8988T (cell line): ENCODE measurements at places on chromosomes 1 and 21.

- DNase-seq = no peak
These were observed 17.1 kb upstream of the PRRC2C start for GRCh38 chr1:171468120-171468750.

GRCh38 chr1:35568975-35569395, 4.1 kb upstream of the TFAP2E start:
- peak; percentile 78 for DNase-seq

DNA sequence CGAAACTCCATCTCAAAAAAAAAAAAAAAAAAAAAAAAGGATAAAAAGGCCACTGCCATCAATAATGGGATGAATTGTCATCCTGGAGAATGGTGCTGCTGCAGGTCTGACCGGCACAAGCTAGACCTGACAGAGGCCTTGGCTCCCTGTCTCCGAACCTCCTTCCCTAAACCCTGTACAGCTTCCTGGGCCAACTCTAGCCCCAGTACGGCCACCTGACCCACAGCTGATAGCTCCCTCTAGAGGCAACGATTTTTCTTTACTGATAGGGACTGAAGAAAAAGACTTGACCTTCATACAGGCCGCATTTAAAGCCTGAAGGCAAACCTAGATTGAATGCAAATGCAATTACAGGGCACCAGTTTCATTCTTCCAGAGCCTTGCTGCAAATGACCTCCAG, 30.7 kb downstream of the NOL9 start:
- DNase-seq = no peak

DNA sequence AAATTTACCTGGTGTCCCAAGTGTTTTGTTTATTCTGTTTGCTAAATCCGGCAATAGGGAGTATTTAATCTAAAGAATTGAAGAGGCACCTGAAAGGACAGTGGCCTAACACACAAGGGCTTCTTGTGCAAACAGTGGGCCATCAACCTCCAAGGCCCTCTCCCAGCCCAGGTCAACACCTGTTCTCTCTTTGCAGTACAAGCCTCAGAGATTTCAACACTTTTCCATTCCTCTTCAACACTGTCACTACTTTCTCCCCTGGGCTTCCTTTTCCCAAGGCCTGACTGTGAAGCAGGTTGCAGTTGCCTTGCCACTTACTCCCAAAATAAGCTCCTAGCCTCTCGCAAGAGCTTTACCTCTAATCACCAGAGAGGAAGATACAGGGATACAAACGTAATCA, 3.2 kb upstream of the SNAPIN start:
- DNase-seq = no peak

GRCh38 chr1:231355171-231355570, 17.1 kb downstream of the SPRTN start:
- DNase-seq = no peak

- no peak for DNase-seq
These were observed 130.2 kb upstream of the CSF3R start for GRCh38 chr1:36612881-36613280.

GRCh38 chr1:58824753-58825389, 41.0 kb upstream of the JUN start:
- no peak for DNase-seq

DNA sequence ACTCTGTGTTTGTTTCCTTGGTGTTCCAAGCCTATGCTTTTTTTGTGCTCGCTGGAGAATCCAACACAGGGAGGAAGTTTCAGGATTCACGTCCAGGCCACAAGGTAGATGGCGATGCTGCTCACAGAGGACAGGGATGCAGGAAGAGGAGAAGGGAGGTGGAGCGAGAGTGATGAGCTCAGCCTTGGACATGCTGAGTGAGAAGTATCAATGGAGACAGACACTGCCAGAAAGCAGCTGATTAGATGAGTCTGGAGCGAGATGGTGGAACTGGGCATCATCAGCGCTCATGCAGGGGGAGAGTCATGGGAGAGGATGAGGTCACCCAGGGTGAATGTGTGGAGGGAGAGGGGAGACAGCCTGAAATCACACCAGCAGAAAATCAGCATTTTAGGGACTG, 110.0 kb downstream of the GLUL start:
- no peak for DNase-seq
